ENCODE measurements at places on chromosomes 12 and 14.

- peak; percentile 77 for DNase-seq
Measured at GRCh38 chr14:104794099-104794498, 1.4 kb downstream of the AKT1 start.

GRCh38 chr12:112413855-112414625 lies 4.6 kb upstream of the RPL6 start:
- no peak for DNase-seq

GRCh38 chr12:118044075-118044474 lies 16.9 kb downstream of the WSB2 start:
- DNase-seq, result no peak

DNA sequence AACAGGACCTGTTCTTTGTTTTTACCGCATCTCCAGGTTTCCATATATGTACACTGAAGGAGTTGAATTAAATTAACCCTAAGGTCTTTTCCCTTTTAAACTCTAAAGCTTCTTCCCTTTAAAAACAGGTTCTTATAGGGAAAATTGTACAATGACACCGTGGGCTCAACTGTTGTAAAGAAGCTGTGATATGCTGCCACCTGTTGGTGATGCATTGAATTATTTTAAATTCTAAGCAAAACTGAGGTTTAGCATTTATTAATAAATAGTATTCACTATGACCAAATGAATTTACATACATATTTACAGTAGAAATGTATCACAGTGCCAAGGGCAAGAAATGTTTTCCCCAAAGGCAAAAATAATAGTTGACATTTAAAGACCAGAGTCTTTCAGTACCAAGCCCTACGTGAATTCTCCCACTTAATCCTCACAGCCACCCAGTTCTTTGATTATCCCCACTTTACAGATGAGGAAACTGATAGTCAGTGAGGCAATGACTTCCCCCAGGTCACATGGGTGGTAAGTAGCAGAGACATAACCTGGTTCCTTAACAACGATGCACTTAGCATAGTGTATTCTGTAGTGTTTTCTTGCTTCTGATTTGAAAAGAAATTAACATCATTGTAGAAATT lies 35.7 kb upstream of the TMEM263 start:
- DNase-seq, result no peak

DNA sequence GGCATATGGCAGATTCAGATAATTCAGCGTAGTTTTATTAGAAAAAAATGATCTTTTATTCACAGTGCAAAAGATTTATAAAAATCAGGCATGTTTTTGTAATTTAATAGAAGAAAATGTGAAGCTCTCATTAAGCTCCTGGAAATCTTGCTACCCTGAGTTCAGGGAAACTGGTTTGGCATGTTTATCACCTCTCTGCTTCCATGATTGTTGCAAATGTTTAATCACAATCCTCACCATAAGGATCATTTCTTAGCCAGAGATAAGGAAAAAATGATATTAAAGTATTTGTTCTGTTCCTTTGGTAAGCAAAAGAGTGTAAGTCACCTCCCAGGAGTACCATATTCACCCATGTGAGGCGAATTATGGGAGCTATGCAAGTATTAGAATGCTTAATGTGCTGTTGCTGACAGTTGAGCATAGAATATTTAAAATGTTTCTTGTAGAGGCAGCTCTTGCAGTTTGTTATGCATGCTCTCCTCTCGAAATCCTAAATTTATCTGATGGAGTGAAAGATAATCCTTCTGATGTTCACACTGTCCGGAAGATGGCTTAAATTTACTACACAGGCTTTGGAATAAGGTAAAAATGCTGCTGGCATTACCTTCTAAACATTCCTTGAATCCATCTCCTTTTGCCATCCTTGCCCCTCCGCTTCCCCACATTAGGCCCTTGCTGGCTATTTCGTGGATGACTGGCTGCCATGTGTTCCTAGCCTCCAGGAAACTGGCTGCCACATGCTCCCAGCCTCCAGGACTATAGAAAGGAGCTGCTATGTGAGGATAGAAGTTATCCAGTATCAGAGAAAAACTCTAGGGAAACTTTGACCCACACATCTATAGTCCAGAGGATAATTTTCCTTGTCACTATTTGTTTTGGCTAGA lies 115.8 kb upstream of the CCDC198 start:
- DNase-seq, result no peak

DNA sequence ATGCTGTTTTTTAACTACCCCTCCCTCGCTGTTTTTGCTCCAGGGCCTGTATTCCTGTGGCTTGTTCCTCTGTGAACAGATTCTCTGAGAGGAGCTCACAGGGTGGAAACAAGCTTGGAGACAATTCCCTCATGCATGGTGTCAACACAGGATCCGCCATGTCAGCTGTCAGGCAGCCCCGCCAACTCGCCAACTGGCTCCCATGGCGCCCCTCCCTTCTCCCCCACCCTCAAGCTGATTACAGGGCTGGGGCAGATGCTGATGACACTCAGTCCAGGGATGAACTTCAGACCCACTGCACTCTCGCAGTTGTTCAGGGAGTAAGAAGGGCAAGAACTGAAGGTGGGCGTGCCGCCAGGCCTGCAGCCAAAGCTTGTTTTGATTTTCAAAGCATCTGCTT lies 229.9 kb downstream of the NTF3 start:
- DNase-seq, result no peak

DNA sequence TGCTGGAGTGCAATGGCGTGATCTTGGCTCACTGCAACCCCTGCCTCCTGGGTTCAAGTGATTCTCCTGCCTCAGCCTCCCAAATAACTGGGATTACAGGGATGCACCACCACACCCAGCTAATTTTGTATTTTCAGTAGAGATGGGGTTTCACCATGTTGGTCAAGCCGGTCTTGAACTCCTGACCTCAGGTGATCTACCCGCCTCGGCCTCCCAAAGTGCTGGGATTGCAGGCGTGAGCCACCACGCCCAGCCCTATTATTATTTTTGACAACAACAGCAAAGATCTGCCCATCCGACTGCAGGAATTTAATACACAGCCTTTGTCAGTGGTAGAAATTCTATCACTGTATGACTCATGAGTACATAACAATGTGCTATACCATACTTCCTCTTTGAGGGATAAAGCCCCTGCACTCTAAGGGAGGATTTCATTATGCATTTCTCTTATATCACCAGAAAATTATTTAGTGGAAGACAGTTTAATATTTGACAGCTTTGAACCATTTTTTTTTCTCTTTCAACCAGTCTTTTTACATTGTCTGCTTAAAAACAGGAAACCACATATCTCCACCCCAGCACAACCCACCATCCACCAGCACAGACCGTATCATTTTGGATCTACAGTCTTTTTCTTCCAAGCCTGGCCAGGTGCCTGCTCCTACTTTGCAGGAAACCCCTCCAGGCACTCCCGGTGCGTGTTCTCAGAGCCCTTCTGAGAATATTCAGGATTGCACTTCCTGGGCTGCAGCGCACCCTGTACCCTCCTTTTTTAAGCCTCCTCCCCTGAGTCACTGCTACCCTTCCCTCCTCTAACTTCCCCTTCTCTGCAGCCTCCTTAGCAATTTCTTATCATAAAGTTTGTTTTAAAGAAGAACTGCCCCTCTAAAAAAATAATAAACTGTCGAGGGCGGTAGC lies 594 bp downstream of the ARHGDIB start:
- no peak for DNase-seq

DNA sequence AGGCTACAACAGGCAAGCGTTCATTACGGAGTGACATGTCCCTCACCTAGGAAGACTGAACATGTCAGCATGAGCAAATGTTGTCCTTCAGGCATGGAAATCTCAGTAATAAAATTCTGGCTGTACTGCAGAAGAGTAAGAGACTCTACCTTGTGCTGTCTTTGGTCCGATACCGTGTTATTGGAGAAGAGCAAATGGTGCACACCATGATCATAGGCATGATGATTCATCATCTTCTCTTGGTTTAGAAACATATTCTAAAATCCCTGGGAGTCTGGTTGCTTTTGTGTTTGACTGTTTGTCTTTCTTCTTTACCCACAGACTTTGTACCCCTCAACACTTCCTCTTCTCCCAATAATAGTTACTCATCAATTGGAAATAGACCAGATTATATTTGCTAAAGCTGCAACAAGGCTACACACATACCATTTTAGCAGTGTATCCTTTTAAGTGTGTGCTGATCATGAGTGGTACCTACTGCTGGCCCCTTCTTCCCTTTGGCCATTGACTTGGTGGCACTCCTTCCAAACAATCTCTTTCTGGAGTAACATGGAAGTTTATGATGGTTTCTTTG lies 93.5 kb downstream of the RTN1 start:
- DNase-seq, result no peak

- DNase-seq, result no peak
Measured at GRCh38 chr12:31740628-31741027, 11.8 kb upstream of the AMN1 start.

DNA sequence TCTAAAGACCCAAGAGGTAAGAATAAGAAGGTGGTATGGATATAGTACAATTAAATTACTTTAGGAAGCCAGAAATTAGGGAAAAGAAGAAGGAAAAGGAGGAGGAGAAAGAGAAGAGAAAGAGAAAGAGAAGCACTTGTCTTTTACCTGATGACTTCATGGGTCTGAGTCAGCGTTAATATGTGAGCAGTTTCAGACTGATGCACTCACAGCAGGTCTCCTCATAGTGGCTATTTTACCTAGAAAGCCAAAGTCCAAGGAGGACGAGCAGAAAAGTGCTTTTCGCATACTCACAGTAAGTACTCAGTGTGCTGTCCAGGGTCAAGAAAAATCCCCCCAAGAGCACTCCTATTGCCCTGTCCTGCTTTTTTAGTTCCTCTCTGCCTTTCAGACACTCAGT lies 222.1 kb downstream of the C12orf42 start:
- DNase-seq, result no peak

- no peak for DNase-seq
Measured at GRCh38 chr14:97074856-97075255, 277.7 kb downstream of the VRK1 start.

- DNase-seq, result no peak
Measured at GRCh38 chr12:121241156-121241970, 31.4 kb downstream of the P2RX4 start.

GRCh38 chr12:119308708-119309456 lies 25.6 kb upstream of the CCDC60 start:
- DNase-seq, result no peak

DNA sequence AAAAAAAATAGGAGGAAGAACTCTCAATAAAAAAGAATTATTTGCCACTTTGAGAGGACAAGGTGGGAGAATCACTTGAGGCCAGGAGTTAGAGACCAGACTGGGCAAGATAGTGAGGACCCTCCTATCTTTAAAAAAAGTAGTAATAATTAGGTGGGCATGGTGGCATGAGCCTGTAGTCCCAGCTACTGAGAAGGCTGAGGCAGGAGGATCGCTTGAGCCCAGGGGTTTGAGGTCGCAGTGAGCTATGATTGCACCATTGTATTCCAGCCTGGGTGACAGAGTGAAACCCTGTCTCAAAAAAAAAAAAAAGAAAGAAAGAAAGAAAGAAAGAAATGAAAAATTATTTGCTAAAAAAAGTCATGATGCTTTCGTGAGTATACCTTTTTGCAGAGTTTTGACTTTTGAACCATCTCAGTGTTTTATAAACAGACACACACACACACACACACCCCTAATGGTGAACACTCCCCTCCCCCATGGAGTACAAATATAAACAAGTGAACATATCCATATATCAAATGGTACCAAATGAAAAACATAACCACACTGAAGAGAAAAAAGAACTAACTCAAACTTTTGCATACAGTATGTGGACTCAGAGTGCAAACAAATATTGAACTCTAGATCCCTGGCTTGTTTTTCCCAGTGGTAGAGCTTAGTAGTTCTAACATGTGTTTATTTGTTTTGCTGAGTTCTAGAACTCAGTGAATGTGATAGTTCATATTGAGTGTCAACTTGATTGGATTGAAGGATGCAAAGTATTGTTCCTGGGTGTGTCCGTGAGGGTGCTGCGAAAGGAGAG lies 27.7 kb upstream of the DNM1L start:
- DNase-seq, result no peak

DNA sequence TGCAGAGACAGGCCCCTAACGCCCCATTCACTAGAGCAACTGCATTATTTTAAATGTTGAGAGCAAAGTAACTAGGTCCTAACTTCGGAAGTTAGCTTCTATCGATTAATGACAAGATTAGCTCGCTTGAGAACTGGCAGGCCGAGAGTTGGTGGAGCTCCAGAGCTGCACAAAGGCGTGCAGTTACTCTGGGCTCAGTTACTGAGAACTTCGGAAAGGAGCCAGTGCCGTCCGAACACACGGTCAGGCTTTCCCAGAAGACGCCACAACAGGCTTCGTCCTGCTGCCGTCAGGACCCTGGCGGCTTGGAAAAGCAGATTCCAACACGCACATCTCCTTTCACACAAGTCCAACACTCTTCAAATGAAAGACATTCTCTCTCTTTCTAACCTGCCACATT lies 45.4 kb upstream of the TESC start:
- DNase-seq, result no peak

GRCh38 chr14:35940291-35940690 lies 114.2 kb downstream of the BRMS1L start:
- DNase-seq, result no peak

DNA sequence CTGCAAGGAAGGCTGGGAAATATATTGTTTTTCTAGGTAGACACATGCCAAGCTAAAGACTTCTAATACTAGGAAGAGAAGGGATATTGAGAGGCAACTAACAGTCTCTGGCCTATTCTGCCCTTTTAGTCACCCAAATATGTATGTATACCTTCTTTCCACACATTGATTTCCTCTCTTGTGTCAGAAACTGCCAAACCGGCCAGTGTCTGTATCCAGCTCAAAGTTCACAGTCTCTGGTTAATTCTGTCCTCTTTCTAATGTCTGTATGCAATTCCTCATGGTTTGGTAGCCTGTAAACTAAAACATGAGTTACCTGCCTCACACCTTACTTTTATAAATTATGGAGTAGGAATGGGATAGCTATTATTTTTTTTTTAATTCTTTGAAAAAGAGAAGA lies 25.2 kb upstream of the CPSF6 start:
- DNase-seq, result no peak

DNA sequence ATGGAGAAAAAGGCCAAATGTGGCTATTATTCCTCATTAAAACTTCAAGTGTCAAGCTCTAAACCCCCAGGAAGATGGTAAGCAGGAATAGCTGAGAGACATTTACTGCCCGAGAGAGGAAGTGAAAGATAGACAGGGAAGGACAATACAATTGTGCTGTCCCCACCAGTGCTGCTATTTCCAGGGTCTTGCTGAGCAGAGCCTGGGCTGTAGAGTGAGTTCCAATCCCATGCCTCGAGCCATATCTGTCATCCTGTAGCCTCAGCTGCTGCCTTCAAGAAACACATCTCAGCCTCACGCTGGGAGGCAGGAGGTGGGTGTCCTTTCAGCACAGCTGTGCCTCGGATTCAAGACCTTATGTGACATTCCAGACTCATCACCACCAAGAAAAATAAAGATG lies 114.0 kb downstream of the RPAP3 start:
- no peak for DNase-seq

DNA sequence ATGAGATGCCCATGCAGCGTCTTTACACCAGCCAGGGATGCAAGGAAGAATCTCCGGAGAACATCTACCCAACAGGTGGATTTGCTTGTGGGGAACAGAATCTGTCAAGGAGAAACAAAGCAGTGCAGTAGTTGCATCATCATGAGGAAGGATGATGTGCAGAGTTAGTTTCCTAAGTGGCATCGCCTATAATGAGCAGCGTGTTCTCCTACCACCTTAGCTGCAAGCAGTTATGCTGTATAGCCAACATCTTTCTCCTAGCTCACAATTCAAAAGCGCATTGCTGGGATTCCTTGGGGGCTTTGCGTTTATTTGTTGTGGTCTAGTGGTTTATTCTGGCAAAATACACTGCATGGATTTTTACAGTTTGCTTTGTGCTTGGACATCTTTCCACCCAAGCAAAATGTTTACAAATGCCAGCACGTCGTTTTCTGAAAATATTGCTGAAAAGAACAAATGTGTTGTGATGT lies 233.0 kb downstream of the RGS6 start:
- DNase-seq, result no peak

GRCh38 chr12:78414071-78414470 lies 450.5 kb upstream of the SYT1 start:
- no peak for DNase-seq

Measured in lower lobe of right lung (tissue), 2 donors.